Trophoblast cell (in vitro differentiated cells and primary cell): ENCODE measurements at places on chromosomes 1 and 21.

DNA sequence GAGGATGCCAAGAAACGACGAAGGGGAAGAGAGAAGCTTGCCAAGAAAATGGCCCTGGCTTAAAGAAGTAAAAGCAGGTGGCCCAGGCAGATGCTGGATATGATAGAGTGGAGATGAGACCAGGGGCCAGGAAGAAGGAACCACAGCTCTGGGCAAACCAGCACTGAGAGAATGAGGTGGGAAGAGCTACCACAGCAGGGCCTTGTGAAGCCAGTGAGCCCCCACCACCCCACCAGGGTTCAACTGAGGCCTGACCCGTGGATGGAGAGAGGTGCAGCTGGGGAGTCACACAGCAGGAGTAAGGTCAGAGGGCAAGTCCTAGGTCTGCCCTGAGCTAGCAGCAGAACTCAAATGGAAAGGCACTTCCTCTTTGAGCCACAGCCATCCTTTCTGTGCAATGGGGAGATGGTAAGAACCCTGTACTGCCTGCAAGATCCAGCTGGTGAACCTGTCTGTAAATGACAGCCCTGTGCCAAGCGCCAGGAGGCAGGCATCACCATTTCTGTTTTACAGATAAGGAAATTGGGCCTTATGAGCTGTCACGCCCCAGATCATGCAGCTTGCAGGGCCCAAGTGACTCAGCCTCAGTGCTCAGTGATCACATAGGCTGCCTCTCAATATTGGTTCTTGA is 8.5 kb downstream of the SH3BGRL3 start:
- DNase-seq, result no peak

DNA sequence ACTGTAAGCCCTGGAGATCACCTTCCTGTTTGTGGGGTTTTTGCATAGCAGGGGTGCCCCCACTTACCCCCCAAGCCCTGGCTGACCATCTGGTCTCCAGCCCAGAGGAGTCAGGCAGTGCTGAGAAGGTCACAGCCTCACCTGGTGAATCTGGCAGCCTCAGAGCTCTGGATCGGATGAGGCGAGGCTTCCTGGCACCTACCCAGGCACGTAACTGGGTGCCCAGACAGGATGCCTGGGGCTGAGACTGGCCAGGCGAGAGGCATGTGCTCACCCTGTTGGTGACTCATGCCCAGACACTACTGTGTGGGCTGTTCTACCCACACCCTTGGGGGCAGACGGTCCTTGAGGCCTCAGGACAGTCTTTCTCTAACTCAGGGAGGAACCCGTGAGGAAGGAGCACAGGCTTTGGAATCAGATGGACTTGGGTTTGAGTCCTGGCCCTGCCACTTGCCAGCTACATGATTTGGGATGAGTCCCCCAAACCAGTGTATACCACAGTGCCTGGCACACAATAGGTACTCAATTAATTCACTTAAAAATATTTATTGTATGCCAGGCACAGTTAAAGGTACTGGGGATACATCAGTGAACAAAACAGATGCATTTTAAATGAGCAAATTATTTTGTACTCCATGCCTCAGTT is 15.1 kb upstream of the PADI3 start:
- peak; percentile 98 for DNase-seq

DNA sequence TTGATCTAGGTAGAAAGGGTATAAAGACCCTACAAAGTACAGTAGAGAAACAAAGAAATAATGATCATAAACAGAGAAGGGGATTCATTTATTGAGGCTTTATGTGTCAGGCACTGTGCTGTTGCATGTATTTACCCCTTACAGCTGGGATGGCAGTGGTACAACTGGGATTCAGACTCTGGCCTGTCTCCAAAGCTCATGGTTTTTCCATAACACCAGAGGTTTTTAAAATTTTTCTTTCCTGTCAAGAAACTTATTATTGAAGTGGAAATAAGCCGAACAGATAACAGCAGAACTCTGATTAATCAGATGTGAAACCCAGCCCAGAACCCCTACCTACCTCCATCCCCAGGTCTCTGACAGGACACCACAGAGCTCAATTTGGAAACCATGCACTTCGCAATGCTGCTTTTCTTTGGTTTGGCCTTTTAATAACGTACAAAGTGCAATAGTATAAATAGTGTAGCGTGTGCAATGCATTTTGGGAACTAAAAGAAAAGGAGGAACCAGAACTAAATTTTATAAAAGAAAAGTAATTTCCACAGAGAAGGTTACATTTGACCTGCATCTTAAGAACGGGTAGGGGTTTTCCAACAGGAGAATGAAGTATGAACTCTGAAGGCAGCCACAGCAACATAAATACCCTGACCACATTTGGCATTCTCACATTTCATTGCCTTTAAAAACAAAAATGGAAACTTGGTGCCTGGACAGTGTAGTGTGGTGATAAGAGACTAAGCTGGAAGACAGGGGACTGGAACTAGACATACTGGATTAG is 92.0 kb upstream of the S1PR1 start:
- DNase-seq, result peak; percentile 8

DNA sequence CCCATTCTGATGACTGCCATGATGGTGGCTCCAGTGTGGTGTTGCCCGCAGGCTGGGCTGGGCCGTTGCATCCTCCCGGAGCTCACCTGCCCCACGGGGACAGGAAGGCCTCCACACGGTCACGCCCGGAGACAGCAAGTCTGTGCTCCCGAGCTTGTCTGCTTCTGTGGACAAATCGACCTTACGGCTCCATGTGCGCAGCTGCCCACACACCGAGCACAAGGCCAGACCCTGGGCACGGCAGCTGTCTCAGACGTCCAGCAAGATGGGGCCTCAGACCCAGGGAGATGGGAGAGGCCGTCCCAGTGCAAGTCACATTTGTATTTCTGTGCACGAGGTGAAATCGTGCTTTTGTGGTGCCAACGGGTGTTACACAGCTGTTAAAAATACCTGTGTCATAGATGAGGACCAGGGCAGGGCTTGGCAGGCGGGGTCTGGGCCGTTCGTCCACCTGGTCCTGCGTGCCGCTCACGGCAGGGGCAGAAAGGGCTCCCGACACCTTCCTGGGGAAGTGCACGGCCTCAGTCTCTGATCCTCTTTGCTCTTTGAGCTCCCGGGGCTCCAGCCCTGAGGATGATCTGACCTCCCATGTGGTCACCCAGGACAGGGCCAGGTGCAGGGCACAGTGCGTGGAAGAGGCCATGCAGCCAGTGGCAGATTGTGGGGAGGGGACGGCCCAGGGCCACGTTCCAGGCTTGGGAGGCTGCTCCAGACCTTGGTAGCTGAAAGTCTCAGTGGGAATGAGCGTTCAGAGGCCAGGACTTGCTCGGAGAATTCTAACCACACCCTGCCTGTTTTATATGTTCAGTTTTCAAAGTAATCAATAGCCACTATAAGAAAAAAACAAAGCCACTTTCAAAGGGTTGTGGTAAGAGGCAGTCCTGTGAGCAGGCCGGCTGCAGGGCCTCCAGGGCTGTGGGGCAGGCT is 13.5 kb downstream of the COL6A1 start:
- DNase-seq, result no peak

GRCh38 chr1:185073725-185074124 is 28.4 kb downstream of the RNF2 start:
- DNase-seq, result no peak

GRCh38 chr1:70382682-70383081 is 28.2 kb upstream of the ANKRD13C start:
- DNase-seq, result no peak

DNA sequence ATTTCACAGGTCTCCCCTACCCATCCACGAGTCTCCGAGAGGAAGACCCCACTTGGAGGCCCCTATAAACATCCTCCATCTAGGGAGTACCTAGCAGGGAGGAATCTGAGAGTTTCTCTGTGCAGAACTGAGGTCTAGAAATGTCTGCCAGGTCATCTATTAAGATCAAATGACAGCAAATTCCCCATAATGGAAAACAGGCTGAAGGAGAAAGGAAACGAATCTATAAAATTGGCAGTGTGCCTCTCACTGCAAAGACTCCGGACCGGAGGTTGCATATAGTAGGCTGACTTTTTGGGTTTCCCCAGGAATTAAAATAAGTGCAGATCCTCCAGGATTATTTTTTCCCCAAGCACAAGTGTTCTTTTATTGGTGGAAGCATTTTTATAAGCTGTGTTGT is 57.7 kb downstream of the NMNAT2 start:
- no peak for DNase-seq

- peak; percentile 68 for DNase-seq
Observed at GRCh38 chr21:46188226-46189212, 4.3 kb upstream of the SPATC1L start.

DNA sequence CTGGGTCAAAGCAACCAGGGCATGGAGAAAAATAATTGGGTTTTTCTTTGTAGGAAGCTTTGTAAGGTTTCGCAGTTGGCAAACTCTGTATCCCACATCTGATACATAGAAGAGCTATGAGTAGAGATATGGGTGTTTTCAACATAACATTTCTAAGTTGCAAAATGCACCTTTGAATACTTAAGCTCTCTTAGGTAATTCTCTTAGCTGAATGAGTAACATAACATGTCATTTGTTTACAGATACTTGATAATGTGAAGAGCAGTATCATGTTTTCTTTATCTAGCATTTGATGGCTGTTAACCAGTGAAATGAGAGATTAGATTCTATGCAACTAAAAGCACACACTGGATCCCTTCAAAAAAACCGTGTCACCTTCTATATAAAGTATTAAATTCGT is 21.6 kb downstream of the RAVER2 start:
- peak; percentile 42 for DNase-seq

DNA sequence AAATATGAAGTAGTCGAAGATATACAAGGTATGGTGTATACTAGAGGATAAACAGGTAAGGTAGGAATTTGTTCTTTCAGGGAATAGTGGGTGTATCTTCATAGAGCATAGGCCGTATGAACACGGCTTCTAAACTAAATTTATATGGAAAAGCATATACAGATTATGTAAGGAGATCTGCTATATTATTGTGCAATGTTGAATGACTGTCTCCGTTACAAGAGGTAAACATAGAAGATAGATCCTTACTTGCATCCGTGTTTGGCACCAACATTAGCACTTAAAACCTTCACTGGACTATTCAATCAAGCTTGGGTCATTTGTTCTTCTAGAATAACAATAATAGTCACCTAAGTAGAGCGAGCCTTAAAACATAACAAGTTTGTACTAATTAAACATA is 45.9 kb downstream of the CLEC20A start:
- DNase-seq, result peak; percentile 67

GRCh38 chr1:57599236-57599994 is 175.6 kb upstream of the DAB1 start:
- DNase-seq, result peak; percentile 44

- no peak for DNase-seq
Observed at GRCh38 chr1:16149146-16149545, 6.7 kb downstream of the EPHA2 start.

GRCh38 chr1:221284028-221284427 is 404.8 kb downstream of the HLX start:
- DNase-seq, result no peak

DNA sequence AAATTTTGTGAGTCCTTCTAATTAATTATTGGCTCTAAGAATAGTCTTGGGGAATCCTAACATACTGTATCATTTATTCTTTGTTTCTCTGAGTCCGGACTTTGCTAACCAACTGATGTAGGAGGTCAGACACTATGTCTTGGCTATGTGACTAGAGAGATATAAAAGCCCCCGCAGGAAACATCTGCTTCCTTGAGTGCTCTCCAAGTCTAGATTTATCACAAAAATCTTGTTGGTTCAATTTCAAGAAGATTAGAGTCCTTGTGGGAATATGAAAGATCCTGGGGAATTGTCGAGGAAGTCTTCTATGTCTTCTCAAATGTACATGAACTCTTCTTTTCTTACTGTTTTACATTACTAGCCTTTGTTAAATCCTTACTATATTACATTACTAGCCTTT is 1712.5 kb downstream of the NCAM2 start:
- DNase-seq, result no peak

GRCh38 chr1:182679684-182680083 is 4.7 kb downstream of the RGS8 start:
- DNase-seq, result no peak

- no peak for DNase-seq
Observed at GRCh38 chr1:245999697-246000637, 507.1 kb downstream of the SMYD3 start.

DNA sequence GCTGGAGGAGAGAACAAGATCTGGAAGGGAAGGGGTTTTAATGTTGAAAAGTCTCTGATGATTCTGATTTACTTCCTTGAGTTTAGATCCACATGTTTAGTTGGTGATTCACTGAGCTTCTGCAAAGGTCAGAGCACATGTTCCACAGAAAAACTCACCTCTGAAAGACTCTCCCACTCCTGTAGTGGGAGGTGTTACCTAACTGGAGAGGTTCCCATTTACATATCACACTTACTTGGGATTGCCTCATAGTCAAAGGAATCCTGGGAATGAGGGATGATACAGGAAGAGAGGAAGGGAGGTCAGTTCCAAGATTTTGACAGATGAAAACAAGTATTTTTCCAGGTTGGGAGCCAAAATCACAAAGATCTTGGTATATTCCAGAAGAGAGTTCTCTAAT is 2.7 kb upstream of the NTNG1 start:
- peak; percentile 2 for DNase-seq

DNA sequence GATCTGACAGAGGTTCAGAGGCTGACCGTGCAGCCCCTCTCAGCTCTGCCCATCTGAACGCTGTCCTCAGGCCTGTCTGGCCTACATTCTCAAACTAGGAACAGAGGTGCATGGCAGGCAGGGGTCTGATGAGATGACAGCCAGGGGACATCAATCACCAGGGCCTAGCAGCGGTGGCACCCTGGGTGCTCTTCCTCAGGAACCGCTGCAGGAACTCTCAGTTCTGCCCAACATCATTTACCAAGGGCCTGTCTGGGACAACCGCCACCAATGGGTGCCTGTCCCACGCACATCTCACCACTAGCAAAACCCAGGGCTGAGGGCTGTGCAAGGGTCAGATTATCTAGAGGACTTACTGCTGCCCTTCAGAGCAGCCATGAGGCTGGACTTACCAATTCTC is 245.7 kb downstream of the TOMM20 start:
- no peak for DNase-seq

GRCh38 chr1:153346077-153346723 is 2.4 kb downstream of the PGLYRP4 start:
- DNase-seq, result no peak

- DNase-seq, result no peak
Observed at GRCh38 chr1:9010781-9011323, 15.4 kb downstream of the SLC2A7 start.

GRCh38 chr21:44013380-44014088 is 1.4 kb downstream of the TRAPPC10 start:
- DNase-seq, result peak; percentile 76

DNA sequence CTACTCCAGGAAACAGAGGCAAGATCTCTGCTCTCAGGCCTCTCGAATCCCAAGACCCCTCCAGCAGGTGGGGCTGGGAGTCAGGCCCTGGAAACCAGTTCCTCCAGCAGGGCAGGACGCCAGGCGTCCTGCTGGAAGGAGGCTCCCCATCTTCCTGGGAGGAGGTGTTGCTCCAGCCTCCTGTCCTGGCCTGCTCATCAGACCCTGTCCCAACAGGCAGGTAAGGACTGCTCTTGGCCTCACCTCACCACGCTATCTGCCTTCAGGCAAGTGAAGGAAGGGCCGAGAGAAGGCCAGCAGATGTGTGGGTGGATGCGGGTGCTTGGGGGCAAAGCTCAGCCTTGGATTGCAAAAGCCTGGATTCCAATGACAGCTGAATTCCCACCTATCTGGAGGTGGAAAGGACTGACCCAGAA is 82.9 kb downstream of the SSBP3 start:
- DNase-seq, result peak; percentile 99
